Dorsolateral prefrontal cortex (tissue), 122 donors: ENCODE measurements at places on chromosomes 2 and 18.

GRCh38 chr18:34694591-34695165 lies 15.4 kb upstream of the DTNA start:
- no peak for DNase-seq

GRCh38 chr2:16301961-16302360 lies 361.6 kb downstream of the MYCN start:
- no peak for DNase-seq

DNA sequence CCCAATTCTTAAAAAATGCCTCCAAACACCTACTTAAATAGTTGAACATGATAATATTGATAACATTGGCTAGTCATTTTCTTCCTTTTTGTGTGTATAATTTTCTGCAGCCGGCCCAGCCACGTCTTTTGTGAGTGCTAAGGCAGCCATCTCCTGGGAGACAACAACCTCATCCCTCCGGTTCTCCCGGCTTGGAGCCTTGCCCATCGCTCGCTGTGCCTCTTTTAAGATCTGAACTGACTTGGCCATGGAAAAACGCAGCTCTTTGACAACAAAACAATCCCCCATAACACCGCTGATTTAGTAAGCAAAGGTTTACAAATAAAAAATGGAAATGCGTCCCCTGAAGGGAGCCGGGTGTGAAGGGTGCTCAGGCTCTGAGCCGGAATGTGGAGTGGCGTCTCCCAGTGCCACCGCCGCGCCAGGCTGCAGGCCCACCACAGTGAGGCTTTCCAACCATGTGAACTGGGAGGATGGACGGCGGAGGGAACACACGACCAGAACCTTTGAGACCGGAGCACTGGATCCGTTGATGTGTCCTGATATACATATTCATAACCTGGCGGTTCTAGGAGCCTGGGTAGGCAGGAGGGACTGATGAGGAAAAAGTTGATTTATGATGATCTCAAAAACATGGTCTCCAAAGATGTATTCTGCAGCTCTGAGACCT lies 87.4 kb downstream of the SMIM21 start:
- DNase-seq = no peak

- DNase-seq = no peak
Observed at GRCh38 chr2:4381049-4381448, 677.7 kb downstream of the DCDC2C start.

DNA sequence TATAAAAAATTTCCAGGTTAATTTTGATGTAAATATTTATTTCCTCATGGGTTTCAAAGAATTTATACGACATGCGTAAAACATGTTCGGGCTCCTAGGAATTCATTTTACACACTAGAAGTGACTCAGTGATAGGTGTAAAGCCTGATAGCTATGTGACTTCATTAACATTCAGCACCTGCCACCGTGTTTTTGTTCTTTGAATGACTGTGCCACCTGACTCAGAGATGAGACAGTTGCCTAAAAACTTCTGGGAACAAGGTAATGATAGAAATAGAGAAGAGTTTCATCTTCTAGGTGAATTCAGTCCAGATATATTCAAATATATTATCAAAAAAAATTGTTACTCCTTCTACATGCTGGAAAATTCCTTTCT lies 10.0 kb downstream of the IL1R2 start:
- DNase-seq = no peak

- peak; percentile 14 for DNase-seq
Observed at GRCh38 chr2:239463541-239464165, 62.8 kb upstream of the HDAC4 start.

GRCh38 chr18:3873698-3874097 lies 423.7 kb downstream of the TGIF1 start:
- no peak for DNase-seq

DNA sequence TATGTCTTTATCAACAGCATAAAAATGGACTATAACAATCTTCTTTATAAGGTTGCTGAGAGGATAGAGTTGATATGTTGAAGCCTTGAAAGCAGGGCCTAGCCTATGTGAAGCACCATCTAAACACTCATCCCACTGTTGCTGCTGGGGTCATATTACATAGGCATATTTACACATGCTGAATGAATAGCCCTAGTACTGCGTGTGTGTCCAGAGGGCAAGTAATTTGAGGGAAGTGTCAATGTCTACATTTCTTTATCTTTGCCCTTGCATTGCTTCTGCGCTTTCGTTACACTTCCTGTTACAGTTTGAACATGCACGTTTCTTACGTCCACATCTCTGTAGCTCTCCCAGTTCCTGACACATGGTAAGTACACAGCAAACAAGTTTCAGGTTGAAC lies 280.3 kb upstream of the ATP5MC3 start:
- no peak for DNase-seq

DNA sequence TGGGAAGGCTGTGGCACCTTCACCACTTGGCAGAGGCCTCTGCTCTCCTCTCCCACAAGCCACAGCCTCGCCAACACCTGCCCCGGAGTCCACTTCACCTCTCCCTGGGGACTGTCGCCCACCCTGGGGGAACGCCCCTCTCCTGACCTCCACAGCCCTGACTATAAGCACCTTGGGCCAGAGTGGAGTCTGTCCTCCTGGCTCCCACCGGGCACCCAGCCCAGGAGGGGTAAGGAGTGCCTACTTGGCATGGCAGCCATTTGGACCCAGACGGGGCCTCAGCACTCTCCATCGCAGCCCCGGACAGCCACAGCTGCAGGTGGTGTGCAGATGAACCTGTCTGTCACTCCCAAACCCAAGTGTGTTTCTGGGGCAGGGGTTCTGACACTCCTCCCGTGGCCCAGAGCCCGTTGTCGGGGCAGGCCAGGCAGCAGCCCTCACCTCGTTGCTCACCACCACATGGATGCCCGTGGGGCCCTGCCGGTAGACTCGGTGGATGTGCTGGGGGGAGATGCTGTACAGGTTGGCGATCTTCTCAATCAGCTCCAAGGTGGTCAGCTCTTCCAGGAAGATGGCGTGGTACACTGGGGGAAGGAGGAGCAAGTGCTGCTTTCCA lies 53.5 kb downstream of the TFCP2L1 start:
- DNase-seq = no peak

- DNase-seq = no peak
Observed at GRCh38 chr18:75529394-75529793, 101.9 kb upstream of the SMIM21 start.

GRCh38 chr2:190511104-190511503 lies 23.4 kb downstream of the NEMP2 start:
- no peak for DNase-seq

- no peak for DNase-seq
Observed at GRCh38 chr18:68342039-68342659, 372.8 kb downstream of the TMX3 start.

GRCh38 chr2:113088213-113088992 lies 20.6 kb downstream of the IL1F10 start:
- DNase-seq = no peak

- no peak for DNase-seq
Observed at GRCh38 chr2:1600191-1601066, 143.9 kb downstream of the PXDN start.

- no peak for DNase-seq
Observed at GRCh38 chr18:63832470-63832869, 55.0 kb upstream of the SERPINB2 start.

- DNase-seq = no peak
Observed at GRCh38 chr18:13235421-13235831, 16.9 kb downstream of the LDLRAD4 start.
